ENCODE measurements at places on chromosomes 3 and 15.

DNA sequence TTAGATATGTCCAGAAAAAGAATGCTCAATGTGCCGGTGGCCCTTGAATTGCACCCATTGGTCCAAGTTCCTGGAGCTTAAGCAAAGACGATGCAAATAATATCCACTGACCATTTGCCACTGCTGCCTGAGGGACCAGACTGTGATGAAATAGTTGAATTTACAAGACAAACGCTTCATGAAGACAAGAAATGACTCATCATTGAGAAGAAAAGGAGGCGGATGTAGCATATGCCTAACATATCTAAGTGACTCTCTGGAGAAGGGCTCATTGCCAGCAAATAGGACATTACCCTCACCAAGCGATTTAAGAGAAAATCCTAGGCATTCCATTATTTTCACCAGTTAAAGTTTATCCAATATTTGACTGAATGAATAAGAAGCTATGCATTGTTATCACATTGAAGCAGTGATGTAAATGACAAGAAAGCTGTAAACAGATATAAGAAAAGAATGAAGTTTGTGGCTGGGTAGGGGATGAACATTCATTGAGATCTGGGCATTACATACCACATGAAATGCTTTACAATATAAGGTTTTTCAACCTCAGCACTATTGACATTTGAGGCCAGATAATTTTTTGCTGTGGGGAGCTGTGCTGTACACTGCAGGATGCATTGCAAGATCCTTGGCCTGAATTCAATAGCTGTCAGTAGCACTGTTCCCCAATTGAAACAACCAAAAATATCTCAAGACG lies 48.9 kb upstream of the CPNE4 start:
- no peak for DNase-seq

DNA sequence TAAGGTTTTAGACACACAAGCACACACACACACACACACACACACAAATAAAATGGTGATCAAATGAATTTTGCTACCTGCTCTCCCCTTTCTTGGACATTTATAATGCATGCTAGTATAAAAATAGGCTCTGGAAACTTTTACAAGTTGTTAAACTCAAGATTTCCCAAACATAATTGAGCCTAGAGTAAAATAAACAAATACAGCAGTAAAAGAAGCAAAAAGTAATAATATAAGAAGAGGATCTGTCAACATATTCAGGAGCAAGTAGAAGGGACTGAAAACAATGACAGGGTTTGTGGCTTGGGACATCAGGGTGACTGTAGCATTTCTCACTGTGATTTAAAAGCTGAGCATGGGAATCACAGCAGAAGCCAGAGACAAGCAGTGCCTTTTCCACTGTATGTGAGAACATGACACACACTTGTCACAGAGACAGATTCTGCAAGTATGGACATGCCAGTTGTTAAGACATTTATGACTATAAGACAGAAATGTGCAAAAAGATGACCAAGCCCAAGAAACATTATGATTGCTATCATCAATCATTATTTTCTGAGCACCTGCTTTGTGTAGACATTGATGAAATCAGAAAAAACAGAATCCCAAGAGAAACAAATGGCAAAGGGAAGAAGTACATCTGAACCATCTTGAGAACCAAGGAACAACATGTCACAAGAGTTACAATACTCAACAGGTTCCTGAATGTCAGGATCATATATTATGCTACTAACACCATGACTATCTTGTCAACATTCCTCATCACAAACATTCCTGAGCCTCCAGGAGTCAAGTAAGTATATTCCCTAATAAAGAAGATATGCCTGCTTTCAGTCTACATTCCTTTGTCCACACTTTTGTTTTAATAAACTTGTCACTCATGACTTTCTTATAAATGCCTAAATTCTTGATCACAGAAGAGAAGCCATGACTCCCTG lies 7.1 kb downstream of the THRB start:
- no peak for DNase-seq

GRCh38 chr3:3178498-3179328 lies 778 bp downstream of the CRBN start:
- DNase-seq = no peak

DNA sequence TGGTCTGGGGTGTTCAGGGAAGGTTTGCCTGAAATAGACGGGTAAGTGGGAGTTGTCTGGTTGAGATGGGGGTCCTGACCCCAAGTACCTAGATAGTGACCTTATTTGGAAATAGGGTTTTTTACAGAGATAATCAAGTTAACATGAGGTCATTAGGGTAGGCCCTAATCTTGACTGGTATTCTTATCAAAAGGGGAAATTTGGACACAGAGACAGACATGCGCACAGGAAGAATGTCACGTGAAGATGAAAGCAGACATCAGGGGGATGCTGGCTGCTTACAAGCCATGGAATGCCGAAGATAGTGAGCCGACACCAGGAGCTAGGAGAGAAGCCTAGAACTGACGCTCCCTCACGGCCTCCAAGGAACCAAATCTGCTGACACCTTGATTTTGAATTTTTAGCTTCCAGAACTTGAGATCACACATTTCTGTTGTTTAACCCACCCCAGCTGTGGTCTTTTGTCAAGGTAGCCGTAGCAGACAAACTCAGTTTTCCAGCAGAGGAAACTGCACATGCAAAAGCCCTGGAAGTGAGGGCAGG lies 17.1 kb downstream of the BHLHE40 start:
- no peak for DNase-seq

DNA sequence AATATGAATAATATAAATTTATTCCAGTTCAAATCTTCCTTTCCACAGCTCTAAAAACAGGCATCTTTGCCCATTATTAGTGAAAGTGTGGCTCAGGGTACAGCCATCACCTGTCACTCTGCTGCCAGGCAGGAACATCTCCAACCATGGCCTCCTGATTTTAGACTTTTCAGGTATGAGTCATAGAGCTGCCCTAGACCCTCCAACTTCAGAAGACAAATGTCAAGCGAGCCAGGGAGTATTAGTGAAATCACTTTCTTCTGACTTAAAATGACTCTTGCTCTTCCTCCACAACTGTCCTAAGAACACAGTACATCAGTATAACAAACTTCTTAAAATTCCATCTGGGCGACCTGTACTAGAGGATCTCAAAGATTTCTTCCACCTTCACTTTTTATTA lies 78.1 kb upstream of the AKAP13 start:
- DNase-seq = no peak

- DNase-seq = no peak
Observed at GRCh38 chr3:5465183-5465582, 277.7 kb downstream of the EDEM1 start.

- no peak for DNase-seq
Observed at GRCh38 chr15:70178335-70179084, 80.8 kb upstream of the TLE3 start.

DNA sequence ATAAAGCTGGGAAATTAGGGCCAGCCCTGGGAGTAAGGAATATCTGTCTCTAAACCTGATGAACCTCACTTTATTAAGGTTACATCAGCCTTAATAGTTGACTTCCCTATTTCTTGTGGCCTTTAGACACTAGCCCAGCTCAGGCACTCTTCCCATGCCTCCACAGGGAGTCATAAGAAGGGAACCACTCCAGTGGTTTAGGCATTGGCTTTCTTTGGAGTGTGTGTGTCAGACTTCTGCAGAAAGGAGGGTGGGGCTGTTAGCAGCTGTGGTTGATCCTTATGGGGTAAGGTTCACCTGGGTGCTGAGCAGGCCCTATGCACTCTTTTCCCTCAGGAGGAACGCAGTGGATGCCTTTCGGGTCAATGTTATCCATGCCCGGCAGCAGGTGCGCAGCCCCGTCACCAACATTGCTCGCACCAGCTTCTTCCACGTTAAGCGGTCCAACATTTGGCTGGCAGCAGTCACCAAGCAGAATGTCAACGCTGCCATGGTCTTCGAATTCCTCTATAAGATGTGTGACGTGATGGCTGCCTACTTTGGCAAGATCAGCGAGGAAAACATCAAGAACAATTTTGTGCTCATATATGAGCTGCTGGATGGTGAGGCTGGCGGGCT lies 4.0 kb downstream of the AP2M1 start:
- no peak for DNase-seq

GRCh38 chr15:86863226-86863915 lies 783.7 kb downstream of the AGBL1 start:
- DNase-seq = peak; percentile 53

- no peak for DNase-seq
Observed at GRCh38 chr3:134350266-134350665, 24.0 kb downstream of the AMOTL2 start.

DNA sequence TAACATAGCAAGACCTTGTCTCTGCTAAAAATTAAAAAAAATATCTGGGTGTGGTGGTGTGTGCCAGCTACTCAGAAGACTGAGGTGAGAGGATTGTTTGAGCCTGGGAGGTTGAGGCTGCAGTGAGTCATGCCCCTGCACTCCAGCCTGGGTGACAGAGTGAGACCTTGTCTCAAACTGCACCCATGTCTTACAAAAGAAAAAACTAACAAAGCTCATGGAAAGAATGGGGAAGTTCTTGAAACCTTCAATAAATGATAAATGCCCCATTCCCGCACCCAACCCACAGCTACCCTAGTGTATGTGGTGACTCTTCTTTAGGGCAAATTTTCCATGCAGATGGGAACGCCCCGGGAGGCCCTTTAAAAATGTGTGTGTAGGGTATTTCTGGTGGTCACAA lies 28.3 kb downstream of the RPLP1 start:
- DNase-seq = no peak

DNA sequence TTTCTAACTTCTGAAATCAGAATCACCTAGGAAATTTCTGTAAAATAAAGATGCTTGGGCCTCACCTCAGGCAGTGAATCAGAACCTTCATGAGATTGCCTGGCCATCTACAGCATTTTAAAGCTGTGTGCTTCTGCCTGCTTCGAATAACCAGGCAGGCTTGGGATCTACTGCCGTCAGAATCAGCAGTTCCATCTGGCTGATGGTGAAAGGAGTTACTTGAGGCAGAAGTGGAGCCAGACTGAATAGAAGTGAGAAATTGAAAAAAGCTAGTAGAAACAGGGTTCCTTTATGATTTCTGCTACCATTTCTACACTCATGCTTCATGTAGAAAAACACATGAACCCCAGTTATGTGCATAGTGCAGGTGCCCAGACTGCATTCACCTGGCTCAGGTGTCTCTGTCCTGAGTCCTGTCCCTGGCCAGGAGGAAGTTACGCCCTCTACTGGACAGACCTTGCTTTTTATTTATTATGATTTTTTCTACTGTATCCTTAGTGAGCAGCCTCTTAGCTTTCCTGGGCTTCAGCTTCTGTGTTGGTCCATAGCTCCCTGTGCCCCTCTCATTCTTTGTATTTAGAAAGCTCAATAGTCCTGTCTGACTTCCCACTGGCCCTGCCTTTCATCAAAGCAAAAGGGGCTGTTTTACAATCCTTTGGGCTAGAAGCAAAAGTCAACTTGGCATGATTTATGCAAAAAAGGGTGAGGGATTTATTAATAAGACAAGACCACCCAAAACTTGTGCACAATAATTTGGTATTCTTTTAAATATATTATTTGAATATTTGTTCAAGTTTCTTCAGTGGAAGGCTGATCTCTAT lies 200.8 kb upstream of the GOLGA6L4 start:
- DNase-seq = peak; percentile 12

DNA sequence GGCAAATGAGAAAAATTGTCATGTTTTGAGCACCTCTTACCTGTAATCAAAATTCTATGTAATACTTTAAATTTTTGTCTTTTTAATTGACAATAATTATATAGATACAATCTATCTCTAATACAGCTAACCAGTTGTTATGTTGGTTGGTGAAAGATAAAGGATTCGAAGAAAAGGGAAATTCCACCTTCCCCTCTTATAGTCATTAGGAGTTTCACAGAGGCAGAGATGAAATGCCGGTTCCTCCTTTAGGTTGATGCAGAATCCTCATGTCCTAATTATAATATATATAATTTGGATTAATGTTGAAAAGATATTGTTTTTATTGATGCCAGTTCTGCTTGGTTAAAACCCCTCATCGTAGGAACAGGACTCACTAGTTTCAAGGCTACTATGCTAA lies 67.1 kb downstream of the LRCH3 start:
- no peak for DNase-seq

GRCh38 chr15:33209575-33210481 lies 15.3 kb upstream of the FMN1 start:
- no peak for DNase-seq

DNA sequence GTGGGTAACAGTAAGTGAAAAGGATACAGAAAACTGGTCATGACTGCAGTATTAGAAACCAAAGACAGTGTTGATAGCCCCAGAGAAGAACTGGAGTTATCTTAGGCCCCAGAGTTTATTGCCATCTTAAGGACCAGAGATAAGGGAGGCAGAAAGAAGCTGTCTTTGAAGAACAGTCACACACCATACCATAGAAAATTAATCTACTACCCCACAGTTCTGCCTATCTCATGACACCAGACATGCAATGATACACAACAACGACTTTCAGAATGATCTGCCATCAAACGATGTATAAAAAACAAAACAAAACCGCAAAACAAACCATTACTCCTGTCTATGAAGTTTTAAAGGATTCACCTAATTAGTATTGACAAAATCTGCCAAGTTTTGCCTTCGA lies 9.6 kb downstream of the CPOX start:
- no peak for DNase-seq

DNA sequence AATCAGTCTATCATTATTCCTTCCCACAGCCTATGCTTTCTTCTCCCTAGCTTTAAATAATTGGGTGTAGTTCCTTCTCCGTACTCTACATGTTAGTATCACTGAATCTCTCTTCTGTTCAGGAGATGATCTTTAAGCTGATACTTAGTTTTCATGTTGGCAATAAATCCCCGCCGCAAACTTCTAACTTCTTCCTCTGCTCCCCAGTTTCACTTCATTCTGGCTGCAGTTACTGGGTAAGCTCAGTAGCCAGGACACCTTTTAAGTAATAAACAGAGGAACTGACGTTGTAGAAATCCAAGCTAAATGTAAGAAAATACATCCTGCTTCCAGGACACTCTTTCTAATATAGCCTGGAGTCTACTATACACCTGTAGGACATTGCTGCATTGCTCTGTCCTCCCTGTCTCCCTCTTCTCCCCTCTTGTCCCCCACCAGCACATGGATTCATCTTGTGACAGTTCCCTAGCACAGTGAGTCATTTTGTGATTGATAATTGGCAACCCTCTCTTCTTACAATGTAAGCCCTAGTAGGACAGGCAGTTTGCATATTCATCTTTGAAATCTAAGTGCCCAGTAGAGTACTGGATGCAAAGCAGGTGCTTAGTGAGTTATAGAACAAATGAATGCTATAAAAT lies 598.2 kb downstream of the UNC13C start:
- DNase-seq = no peak

DNA sequence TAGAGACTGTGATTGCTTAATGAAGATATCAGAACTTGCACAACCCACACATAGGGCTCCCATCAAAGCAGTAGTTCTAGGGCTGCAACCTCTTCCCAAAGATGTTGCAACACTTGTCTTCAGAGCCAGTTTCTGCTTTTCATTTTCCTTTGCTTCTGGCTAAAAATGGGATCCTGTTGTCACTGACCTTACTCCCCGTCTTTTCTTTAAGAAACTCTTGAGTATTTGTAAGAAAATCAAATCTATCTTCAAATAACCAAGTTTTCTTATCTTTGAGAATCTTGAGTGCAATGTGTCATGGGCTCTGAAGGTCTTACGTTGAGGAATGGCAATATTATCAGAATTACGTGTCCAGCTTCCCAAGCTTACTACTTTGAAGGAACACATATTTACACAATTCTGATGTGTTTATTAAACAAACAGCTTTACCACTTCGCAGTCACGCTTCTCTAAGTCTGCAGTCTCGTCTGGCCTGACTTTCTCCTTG lies 24.1 kb downstream of the CACNA1D start:
- DNase-seq = no peak

- no peak for DNase-seq
Observed at GRCh38 chr15:40991355-40991754, 38.1 kb downstream of the CHAC1 start.

GRCh38 chr3:40779039-40779438 lies 254.3 kb downstream of the ZNF621 start:
- DNase-seq = no peak

- DNase-seq = no peak
Observed at GRCh38 chr3:127100459-127101410, 92.2 kb upstream of the PRR23E start.

Measured in tongue (tissue), 3 donors.